CD8-positive, alpha-beta memory T cell (primary cell): ENCODE measurements at places on chromosomes 1 and 21.
A peak's percentile ranks its signal among the peaks of the same experiment; 100 is the strongest.

- DNase-seq: no peak
These were observed 8.8 kb upstream of the CLCA4 start for GRCh38 chr1:86537928-86538695.

GRCh38 chr1:180198196-180198595 is 31.9 kb upstream of the LHX4 start:
- no peak for DNase-seq

GRCh38 chr1:108079440-108080025 is 114.6 kb upstream of the VAV3 start:
- DNase-seq: peak; percentile 28

DNA sequence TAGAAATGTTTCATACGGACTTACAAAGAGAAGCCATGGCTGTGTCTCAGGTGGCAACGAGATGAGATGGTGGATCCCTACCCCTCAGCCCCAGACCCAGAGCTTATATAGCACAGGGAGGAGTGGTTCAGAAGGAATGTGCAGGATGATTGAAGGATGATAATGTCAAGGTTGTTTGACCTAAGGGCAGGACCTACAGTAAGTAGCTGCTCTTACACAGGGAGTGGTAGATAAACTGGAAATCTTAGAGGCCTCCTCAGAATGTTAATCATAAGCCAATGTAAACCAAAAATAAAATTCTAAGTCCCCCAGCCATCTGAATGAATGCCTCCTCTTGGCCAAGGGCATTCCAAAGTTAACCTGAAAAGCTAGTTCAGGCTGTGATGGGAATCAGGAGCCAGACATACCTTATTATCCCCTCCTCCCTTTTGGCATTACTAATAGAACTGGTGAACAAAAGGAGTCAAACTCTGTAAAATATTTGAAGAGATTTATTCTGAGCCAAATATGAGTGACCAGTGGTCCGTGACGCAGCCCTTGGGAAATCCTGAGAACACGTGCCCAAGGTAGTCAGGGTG is 45.8 kb upstream of the PDE9A start:
- DNase-seq: no peak

- no peak for DNase-seq
These were observed 6.2 kb downstream of the MTF1 start for GRCh38 chr1:37853157-37853556.

DNA sequence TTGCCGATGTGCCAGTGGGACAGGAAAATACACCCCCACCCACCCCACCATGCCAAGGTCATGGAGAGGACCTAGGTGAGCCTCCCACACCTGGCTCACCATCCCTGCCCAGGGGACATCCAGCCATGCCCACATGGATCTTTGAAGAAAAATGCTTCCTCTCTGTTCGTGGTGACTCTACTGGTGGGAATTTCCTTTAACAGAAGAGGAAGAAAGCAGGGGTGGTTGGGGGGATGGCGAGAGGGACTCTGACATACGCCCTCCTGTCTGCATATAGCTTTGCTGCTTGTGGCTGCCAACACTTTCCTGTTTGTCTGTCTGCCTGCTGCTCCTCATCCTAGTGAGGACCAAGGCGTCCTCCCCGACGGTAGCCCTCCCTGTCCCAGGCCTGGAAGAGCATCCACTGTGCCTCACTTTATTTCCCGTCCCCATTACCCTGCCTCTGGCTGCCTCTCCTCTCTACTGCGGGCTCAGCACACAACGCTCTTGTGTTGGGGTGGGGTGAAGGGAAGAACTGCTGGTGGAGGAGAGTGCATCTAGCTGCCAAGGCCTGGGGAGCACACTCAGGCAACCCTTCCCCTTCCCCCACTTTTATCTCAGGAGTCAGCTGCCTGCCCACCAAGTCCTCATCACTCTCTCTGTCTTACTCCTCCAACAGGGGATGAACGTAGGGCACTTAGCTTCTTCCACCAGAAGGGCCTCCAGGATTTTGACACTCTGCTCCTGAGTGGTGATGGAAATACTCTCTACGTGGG is 2.5 kb downstream of the SEMA4A start:
- DNase-seq: no peak
